Cardiac muscle cell (in vitro differentiated cells and primary cell): ENCODE measurements at places on chromosomes 5 and 9. TPM values are rescaled to one million over a fixed set of nuclear protein-coding genes. Genes with fewer than 3 reads are reported as not detected.
A peak's percentile ranks its signal among the peaks of the same experiment; 100 is the strongest.

- peaks cover 13% of the 10 kb centered on the region for H3K4me1 ChIP-seq
- no peaks in the 10 kb centered on the region for H3K27me3 ChIP-seq
- H3K27ac ChIP-seq, result peak overlapping the region; percentile 87
- no peaks in the 10 kb centered on the region for H3K36me3 ChIP-seq
Observed at GRCh38 chr9:128323212-128323730, 632 bp downstream of the COQ4 start.

- DNase-seq, result peak; percentile 83
- H3K27ac ChIP-seq, result peak overlapping the region; percentile 36
- no peaks in the 10 kb centered on the region for H3K27me3 ChIP-seq
- H3K36me3 ChIP-seq, result peaks cover 19% of the 10 kb centered on the region
- no peak overlapping the region for H3K4me3 ChIP-seq
Observed at GRCh38 chr9:108994695-108995094, 18.6 kb downstream of the CTNNAL1 start.

DNA sequence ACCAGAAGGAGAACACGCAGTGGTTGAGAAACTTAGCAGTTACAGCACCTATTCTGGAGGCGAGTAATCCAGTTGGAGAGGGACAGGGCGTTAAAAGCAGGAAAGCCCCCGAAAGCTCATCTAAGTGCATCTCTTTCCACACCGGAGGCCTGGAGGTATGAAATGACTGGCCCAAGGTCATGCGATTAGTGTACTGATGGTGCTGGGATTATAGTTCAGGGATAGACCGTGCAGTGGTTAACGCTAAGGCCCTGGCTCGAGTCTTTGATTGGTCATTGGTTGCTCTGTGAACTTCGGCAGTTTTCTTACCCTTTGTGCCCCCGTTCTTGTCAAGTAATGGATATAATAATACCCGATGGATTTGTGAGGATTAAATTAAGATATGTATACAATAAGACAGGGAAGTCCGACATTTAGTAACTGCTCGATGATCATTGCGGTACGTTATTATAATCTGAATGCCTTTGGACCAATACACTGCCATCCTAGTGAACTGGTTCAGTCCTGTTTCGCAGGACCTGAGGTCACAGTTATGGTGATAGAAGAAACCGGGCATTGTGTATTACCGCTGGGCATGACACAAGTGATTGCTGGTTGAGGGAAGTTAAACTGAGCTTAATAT, 960 bp downstream of the CANX start:
- H3K4me1 ChIP-seq, result peaks cover 9% of the 10 kb centered on the region
- no peaks in the 10 kb centered on the region for H3K27me3 ChIP-seq
- peak overlapping the region; percentile 100 for H3K27ac ChIP-seq
- DNase-seq, result no peak
- peak overlapping the region; percentile 91 for H3K4me3 ChIP-seq
- peaks cover 2% of the 10 kb centered on the region for H3K36me3 ChIP-seq

DNA sequence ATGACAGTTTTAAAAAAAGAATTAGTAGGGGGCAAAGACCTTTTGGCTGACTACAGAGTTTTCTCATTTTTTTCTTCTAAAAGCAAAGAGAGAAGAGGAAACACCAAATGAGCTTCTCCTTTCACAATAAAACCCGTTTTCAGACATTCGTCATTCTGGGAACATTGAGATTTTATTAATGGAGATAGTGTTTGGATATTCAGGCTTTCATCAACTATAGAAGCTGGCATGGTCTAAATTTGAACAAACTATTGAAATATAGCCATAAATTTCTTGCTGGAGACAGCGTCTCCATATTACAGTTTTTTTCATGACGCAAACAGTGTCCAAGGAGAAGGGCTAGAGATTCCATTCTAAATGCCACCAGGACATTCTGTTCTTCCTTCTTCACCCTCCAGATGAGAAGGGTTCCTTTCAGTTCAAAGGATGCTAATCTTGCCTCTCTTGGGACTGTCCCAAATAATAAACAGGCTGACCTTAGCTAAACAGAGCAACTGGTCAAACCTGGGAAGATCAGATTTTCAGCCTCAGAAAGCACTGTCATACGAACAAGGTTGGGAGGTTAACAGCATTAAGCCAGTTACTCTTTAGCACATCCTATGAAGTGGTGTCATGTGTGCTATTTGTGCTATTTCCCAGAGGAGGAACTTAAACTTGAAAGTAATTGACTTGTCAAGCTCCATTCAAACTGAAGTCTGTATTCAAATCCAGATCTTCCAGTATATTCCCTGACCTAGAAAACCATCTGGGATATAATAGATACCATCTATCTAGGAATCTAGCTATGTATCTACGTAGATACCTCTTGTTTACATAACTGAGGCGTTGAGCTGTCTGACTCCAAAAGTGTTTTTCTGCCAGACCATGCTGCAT, 125.6 kb downstream of the LPAR1 start:
- no peak overlapping the region for H3K4me3 ChIP-seq
- no peaks in the 10 kb centered on the region for H3K4me1 ChIP-seq
- DNase-seq, result no peak

- H3K27ac ChIP-seq, result no peak overlapping the region
- peaks cover 19% of the 10 kb centered on the region for H3K4me1 ChIP-seq
- H3K4me3 ChIP-seq, result no peak overlapping the region
Observed at GRCh38 chr5:67283275-67283987, 86.8 kb upstream of the CD180 start.

GRCh38 chr5:36596247-36596646, 10.2 kb upstream of the SLC1A3 start:
- H3K36me3 ChIP-seq, result no peaks in the 10 kb centered on the region
- no peak for DNase-seq
- H3K4me1 ChIP-seq, result no peaks in the 10 kb centered on the region
- no peak overlapping the region for H3K4me3 ChIP-seq

UBE2QL1 gene
- 5.9 and 8.8 TPM in 2 replicates for total RNA-seq

CDO1 gene
- total RNA-seq, result 19.0 and 27.1 TPM in 2 replicates

ABO gene
- 0.04 and 0.30 TPM in 2 replicates for total RNA-seq

GPR151 gene
- total RNA-seq, result not detected in 2 replicates

SPAG8 gene
- 2.9 and 3.7 TPM in 2 replicates for total RNA-seq

SHOC1 gene
- total RNA-seq, result not detected in 2 replicates

CAMK4 gene
- 0.99 and 2.1 TPM in 2 replicates for total RNA-seq
